ENCODE measurements at places on chromosomes 12 and 14.
A peak's percentile ranks its signal among the peaks of the same experiment; 100 is the strongest.

GRCh38 chr14:102485693-102486512 lies 23.7 kb downstream of the ANKRD9 start:
- no peak for DNase-seq

DNA sequence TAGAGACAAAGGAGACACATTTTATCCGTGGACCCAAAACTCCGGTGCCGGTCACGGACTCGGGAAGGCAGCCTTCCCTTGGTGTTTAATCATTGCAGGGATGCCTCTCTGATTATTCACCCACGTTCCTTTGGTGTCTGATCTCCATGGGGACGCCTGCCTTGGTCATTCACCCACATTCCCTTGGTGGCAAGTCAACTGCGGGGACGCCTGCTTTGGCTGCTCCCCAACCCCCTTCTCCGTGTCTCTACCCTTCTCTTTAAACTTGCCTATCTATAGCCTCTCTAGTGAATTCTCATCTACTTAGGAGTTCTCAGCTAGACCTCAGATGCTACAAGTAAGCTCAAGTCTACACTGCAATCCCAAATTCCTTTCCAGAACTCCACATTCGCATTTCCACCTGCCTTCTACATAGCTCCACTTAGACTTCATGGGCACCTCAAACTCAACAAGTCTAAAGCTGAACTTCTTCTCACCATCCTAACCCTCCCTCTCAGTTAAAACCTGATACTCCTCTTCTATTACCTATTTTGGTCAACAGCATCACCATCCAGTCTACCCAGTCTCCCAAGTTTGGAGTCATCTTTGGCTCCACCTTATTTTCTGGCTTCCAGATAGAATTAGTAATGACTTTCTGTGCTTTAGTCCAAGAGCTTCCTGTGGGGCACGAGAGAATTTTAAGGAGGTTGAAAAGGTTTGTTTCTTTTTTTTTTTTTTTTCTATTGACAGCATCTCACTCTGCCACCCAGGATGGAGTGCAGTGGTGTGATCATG lies 14.4 kb downstream of the SPTLC2 start:
- no peak for DNase-seq

GRCh38 chr12:14373217-14373616 lies 7.7 kb downstream of the ATF7IP start:
- no peak for DNase-seq

GRCh38 chr14:104316121-104316722 lies 177.8 kb downstream of the KIF26A start:
- DNase-seq, result no peak

- DNase-seq, result no peak
These were observed 22.7 kb downstream of the FRMD6 start for GRCh38 chr14:51674294-51675002.

- DNase-seq, result no peak
These were observed 187.0 kb downstream of the MED13L start for GRCh38 chr12:116090516-116090915.

GRCh38 chr12:127381681-127382080 lies 885.3 kb upstream of the TMEM132C start:
- no peak for DNase-seq

- DNase-seq, result no peak
These were observed 166.6 kb upstream of the RPL10L start for GRCh38 chr14:46818147-46818546.

DNA sequence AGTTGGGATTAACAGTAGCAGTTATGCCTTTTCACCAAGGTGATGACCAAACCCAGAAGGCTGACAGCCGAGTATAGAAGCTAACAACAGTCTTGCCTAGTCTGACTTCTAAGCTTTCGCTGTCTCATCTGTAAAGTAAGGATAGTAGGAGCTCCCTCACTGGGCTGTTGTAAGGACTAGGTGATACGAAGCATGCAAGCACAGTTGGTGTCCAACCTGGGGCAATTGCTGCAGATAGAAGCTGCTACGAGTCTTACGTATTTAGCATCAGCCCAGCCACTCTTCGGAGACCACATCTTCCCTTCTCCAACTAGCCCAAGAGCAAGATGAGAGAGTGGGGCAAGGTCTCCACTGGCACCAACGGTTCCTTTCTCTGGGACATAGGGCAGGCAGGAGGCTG lies 6.0 kb downstream of the HAL start:
- no peak for DNase-seq

DNA sequence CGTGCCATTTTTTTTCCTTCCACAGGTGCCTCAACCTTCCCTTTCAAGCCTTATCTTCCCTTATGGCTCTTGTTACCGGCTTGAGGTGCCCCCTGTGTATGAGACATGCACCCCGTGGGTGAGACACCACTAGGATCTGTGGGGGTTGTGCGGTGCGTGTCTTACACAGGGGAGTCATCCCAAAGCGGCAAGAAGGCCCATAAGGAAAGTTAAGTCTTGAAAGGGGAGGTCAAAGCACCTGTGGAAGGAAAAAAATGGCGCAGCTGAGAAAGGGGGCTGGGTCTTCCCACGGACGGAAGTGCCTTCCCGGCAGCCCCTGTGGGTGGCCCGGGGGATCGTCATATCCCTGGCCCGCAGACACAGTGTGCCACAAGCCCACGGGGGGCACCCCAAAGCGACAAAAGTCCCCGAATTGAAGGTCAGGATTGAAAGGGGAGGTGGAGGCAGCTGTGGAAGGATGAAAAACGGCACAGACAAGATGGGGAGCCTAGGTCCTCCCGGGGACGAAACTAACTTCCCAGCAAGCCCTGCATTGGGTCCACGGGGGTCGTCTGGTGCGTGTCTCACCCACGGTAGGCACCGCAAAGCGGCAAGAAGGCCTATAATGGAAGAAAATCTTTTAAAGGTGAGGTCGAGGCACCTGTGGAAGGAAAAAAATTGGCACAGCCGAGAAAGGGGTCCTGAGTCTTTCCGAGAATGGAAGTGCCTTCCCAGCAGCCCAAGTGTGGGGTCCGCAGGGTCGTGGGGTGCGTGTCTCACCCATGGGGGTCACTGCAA lies 273.3 kb downstream of the ALG10 start:
- no peak for DNase-seq

DNA sequence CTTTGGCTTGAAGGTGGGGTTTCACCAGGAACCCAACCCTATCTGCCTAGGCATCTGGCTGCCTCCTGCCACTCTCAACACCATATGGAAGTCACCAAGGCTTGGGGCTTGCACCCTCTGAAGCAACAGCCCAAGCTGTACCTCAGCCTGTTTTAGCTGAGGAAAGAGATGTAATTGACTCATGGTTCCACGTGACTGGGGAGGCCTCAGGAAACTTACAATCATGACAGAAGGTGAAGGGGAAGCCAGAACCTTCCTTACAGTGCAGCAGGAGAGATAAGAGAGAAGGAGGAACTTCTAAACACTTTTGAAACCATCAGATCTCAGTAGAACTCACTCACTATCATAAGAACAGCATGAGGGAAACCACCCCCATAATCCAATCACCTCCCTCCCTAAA lies 26.9 kb downstream of the GLIPR1L1 start:
- no peak for DNase-seq

- DNase-seq, result no peak
These were observed 1.9 kb upstream of the MYF5 start for GRCh38 chr12:80714846-80715245.

- DNase-seq, result no peak
These were observed 100.0 kb downstream of the VRK1 start for GRCh38 chr14:96897184-96897583.

DNA sequence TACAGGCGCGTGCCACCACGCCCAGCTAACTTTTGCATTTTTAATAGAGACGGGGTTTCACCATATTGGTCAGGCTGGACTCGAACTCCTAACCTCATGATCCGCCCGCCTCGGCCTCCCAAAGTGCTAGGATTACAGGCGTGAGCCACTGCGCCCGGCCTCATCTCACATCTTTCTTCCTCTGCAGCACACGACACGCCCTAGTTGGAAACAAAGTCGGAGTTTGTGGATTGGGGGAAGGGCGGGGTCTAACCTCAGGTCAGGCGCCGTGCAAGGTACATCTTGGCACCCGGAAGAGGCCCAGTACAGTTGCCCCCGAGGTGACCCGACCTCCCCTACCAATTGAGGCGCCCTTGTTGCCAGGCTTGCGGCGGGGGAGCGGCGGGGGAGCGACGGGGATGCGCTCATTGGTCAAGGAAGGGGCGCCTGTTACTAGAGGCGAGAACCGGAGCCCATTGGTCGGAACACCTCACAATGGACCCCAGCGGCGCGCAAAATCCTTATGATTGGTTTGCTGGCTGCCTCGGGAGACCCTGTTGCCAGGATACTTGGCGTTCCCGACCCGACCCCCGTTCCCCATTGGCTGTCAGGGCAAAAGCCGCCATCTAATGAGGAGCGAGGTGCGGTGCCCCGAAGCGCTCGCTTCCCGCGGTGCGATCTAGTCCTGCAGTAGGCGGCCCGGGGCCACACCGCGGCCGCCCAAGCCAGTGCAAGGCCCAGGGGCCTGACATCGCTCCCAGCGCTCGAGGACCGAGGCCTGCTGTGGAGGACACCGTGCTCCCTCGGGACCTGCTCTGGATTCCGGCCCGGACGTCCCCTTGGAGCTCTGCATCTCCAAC lies at the start of gene REC8:
Gene REC8 (plus strand): TSS at position 659 of the 839 bp plus-strand sequence. CDS start 473 bp downstream, outside the sequence.
- peak; percentile 42 for DNase-seq

DNA sequence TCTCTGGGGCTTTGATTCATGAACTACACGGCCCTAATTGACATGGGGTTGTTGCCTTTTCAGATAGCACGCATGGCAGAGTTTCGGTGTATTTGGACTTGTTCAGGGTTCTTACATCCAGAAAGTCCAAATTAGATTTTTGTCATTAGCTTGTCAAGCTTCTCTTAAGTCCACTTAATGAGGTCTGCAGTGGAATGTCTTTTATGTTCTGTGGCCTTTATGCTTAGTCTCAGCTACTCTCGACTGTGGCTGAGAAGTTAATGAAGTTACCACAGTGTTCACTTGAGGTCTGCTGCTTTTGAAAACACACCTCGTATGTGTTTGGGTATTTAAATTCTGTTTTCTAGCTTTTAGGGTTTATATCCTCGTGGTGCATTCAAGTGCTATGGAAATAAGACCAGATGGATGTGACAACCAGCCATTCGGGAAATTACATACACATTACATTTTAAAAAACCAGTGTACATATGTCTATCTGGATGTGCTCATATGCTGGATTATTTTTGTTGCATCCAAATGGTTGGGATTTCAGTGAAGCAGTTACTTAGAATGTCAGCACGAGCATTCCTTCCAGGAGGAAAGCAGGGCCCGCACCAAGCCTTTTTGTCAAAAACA lies 80.2 kb downstream of the RMST start:
- no peak for DNase-seq

DNA sequence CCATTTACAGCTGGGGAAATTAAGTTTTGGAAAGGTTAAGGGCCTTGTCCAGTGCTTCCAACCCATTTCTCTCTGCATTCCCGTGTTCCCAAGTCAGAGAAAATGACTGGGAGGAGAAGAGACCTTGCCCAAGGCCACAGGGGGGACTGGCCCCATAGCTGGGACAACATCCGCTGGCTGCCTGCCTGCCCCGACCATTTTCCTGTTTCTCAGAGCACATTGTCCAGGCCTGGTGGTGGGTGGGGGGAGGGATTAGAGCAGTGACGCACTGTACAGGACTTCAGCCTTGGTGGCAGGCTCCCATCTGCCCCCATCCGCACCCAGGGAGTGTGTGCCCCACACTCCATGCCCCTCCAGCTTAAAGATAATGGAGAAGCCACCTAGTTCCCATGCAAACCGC lies 27.7 kb downstream of the DIO3 start:
- DNase-seq, result no peak

DNA sequence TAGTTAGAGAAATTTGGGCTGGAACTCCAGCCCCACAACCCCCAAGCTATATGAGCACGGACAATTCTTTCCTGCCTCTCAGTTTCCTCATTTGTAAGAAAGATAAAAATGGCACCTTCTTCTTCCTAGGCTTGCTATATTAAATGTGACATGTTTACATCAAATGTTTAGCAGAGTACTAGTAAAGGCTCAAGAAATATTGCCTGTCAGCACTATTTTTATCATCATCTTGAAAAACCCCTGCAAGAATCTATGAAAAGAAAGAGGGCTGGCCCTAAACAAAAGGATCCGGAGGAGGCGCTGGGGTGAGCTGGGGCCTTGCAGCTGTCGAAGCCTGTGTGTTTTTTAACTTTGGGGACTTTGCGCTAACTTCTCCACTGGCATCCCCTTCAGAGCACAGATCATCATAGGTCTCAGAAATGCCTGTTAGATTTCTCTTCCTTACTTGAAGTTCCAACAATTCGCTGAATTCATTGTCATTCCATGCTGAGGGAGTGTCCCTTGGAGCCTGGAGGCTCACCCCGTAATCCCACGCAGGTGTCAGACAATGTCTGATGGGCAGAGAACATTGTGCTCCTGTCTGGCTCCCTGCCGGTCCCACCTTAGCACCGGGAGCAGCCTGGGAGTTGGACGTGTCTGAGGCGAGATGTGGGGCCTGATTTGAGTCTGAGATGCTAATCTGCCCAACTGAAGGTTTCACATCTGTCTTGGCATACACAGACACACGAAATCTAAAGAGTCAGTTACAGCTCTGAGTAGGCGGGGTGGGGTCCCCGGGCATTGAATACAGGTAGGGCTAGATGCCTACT lies 206.8 kb downstream of the NUAK1 start:
- no peak for DNase-seq

GRCh38 chr14:64117671-64118402 lies 176.3 kb downstream of the ESR2 start:
- no peak for DNase-seq

DNA sequence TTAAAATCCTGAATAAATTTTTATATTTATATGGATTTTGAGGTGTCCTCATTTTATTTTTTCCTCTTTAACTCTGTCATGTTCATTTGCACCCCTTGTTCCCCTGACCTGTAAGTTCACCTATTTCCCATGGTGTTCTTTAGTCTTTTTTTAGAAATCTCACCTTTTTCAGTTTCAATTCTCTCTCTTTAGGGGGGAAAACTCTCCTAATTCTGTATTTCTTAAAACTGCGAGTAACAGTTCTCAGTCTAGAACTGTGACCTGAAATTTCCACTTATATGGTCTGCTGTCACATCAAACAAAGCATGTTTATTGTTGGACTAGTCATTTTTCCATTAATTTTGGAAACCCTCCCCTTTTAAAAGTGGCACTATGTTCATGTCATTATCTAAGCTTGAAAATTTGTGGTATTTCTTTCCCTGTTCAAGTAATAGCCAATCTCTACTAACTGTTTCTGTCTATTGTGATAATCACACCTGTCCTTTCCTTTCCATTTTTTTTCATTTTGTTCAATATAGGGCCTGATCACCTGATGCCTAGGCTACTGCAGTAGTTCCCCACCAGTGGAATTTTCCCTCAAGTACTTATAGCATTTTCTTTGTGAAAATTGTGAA lies 14.0 kb upstream of the FBXO33 start:
- no peak for DNase-seq

- DNase-seq, result no peak
These were observed 163.9 kb upstream of the PRMT8 start for GRCh38 chr12:3326850-3327780.

- no peak for DNase-seq
These were observed 38.7 kb downstream of the ADGRD1 start for GRCh38 chr12:130992448-130992847.

- no peak for DNase-seq
These were observed 105.8 kb downstream of the AKAP6 start for GRCh38 chr14:32434880-32435279.

DNA sequence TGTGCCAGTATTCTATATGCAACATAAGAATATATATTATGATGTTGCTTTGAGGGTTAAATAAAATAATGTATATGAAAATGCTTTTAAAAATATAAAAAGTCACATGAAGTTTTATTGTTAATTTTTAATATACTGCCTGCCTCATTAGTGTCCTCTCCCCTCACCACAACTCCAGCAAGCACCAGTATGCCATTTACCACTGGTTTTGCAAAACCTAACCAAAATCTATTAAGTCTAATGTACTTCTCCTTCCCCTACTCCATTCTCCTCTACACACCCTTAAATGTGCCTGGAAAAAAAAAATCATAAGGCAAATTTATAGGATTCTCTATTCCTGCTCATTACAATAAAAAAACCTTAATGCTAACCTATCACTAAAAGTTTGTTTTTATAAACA lies 24.0 kb upstream of the GNG2 start:
- no peak for DNase-seq

All from stimulated activated CD8-positive, alpha-beta memory T cell treated with anti-CD3 and anti-CD28 coated beads, Interleukin-4, amount 100 ng/mL, for 1 hour (primary cell).